Activated CD8-positive, alpha-beta memory T cell treated with anti-CD3 and anti-CD28 coated beads for 4 hours (primary cell): ENCODE measurements at places on chromosomes 7 and 10.
A peak's percentile ranks its signal among the peaks of the same experiment; 100 is the strongest.

- DNase-seq = no peak
These were observed 95.5 kb downstream of the RPS24 start for GRCh38 chr10:78129211-78129610.

DNA sequence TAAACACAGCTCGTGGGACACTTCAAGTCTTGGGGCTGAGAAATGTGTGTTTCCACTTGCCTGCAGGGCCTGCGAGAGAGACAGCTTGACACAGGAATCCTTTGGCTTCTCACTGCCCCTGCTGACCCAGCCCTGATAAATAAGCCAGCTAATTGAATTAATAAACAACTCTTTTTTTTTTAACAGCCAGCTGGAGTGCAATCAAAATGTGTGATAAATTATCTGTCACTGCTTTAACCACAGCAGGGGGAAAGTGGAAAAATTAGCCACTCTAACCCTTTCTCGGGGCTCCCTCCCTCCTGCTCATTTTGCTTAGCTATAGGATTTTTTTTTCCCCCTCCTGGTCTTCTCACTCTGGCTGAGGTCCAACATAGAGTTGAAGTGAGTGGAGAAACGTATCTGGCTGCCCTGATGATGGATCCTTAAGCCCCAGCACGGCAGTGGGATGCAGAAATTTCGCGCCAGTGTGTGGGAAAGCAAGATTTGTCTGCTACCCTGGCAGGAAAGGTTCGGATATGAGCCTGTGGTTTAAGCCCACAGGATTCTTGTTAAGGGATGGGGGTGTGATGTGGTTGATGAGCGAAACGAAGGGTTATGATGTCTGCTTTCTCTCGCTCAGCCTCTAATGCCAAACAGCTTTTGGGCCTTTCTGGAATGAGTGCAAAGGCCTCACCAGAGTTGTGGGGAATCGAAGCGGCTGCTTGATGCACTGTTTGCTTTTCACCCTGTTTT is 173.8 kb downstream of the TRIL start:
- no peak for DNase-seq

DNA sequence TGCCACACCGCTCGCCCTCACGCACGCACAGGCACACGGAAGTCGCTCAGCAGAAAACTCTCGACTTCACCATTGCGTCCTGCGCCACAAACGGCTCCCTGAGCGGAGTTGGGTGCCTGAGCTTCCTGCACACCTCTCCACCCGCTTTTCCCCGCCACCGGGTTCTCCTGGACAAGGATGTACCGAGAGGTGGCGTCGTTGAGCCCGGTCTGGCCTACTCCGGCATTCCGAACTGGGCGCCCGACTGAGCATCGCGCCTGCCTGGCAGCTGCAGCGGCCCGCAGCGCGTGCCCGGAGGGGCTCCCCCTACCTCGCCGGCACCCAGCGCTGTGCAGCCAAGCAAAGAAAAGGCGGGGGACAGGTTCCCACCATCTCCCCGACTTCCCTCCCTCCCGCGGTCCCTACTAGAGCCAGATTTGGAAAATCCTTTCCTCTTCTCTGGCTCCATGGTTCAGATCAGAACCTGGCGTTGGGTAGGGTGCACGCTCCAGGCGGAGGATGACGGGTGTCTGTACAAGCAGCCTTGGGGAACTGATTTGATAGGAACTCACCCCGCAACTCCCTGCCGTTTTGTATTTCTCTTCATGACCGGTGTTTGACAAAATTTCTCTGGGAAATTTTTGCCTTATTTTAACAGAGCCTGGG is 1.7 kb downstream of the SORCS3 start:
- DNase-seq = no peak

- no peak for DNase-seq
These were observed 96.1 kb downstream of the FAM107B start for GRCh38 chr10:14678637-14679036.

GRCh38 chr7:94393246-94394108 is 1.2 kb upstream of the COL1A2 start:
- DNase-seq = no peak

- no peak for DNase-seq
These were observed 115.0 kb downstream of the CHCHD3 start for GRCh38 chr7:132966754-132967469.

DNA sequence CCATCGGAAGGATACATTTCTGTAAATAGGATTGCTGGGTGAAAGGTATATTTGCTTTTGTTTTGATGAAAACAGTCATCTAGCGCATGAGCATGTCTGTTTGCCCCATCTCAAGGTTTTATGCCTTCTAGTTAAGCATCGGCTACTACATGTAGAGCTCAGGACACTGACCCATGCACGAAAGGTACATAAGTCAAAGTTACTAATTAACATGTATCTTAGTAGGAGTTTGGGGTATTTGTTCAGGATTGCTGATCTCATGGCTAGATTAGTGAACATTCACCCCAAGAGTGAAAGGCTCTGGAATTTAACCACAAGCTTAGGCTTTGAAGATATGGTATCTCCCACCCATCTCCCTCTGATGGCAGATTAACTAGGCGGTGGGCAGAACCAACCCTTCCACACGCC is 91.5 kb downstream of the RBM20 start:
- no peak for DNase-seq

GRCh38 chr10:79947787-79948424 is 999 bp downstream of the SFTPD start:
- no peak for DNase-seq

GRCh38 chr7:127844707-127845331 is 186.4 kb downstream of the LRRC4 start:
- DNase-seq = no peak

DNA sequence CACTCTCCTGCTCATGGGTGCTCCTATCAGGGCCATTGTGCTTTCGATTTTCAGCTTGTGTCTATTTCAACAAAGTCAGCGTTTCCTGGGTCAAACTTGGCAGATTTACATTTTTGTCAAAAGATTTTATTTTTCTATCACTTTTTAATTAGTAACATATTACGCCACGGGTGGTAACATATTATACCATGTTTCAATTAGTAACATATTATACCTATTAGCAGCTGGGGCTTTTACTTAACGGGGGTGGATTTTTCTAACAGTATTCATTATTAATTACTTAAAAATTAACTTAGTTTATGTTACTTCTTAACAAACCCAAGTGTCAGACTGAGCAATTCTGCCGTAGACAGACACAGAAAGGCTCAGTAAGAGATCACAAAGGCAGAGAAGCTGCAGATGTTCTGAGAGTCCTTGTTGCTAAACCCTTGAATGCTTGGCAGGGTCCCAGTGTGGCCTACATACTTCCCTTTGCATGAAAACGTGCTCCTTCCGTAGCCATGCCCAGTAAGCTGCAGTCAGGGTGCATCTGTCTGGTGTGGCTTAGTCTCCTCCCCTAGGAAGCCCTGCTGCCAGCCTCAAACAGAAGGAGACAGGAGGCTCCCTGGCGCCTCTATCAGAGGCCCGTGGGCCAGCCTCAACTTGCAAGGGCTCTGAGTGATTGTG is 263.1 kb upstream of the CXCL12 start:
- no peak for DNase-seq

DNA sequence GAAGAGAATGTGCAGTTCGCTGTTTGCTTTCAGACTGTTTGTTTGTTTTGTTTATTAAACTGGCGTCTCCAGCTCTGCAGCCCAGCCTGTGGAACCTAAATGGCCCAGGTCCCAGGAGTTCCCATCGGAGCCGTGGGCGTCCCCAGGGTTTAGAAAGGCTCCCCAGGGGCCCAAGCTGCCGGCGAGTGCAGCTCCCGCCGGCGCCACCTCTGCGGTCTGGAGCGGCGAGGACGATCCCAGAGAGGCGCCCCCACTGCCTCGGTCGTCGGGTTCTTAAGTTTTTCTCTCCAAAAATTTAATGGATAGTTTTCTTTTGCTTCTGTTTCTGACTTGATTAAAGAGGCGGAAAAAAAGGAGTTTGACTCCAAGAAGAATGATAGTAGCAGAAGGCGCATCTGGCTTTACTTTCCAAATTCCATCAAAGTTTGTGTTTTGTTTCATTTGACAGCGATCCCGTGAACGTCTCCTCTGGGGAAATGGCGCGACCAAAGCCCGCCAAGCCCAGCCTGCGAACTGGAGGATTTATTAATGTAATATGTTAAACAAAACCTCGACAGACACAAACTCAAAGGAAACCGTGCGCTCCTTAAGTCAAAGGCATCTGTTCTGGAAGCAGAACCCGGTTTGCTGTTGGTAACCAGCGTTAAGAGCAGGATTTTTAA is 718 bp upstream of the FZD1 start:
- no peak for DNase-seq

DNA sequence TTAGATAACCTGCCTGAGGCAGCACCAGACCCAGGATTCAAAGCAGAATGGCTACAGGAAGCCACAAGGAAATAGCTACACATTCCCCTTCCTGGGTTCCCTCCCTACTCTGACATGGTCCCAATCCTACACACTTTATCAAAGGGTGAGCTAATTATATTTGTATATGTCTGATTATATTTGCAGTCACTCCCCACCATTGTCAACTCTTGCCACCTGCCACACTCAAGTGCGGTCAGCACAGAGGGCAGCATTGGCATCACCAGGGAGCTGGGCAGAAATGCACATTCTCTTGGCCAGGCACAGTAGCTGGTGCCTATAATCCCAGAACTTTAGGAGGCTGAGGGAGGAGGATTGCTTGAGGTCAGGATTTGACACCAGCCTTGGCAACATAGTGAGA is 114.1 kb upstream of the PDLIM1 start:
- no peak for DNase-seq

GRCh38 chr7:55733241-55734140 is 129.1 kb downstream of the SEPTIN14 start:
- DNase-seq = no peak

- DNase-seq = no peak
These were observed 17.8 kb downstream of the ENO4 start for GRCh38 chr10:116866987-116867595.

DNA sequence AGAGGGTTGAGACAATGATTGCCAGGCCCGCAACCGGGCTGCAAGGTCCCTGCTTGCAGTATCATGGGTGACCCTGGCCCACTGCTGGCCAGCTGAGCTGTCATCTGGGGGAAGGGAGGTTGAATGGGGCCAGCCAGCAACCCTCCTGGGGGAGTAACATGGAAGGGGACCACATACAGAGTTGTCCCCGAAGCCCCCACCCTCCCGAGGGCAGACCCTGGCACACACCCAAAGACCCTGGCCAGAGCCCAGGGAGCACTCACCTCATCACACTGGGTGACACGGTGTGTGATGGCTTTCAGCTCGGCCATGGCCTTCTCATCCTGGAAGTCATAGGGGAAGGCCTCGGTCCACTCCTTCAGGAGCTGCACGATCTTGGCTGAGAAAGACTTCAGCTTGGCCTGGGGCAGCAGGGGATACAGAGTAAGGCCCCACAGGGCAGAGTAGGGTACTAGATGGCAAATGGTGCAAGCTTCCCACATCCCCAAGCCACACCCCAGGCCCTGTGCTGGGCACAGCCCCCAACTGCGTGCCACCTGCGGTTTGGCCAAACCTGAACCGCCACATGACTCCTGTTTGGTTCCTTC is 63.4 kb downstream of the CSGALNACT2 start:
- no peak for DNase-seq

- DNase-seq = no peak
These were observed 73.2 kb downstream of the GPR37 start for GRCh38 chr7:124692425-124692824.

- no peak for DNase-seq
These were observed 622 bp downstream of the DYNC1I1 start for GRCh38 chr7:95772771-95773581.

- DNase-seq = no peak
These were observed 19.1 kb upstream of the EXOC6 start for GRCh38 chr10:92829042-92829785.

- no peak for DNase-seq
These were observed 353.2 kb upstream of the KLF6 start for GRCh38 chr10:4138146-4138721.

DNA sequence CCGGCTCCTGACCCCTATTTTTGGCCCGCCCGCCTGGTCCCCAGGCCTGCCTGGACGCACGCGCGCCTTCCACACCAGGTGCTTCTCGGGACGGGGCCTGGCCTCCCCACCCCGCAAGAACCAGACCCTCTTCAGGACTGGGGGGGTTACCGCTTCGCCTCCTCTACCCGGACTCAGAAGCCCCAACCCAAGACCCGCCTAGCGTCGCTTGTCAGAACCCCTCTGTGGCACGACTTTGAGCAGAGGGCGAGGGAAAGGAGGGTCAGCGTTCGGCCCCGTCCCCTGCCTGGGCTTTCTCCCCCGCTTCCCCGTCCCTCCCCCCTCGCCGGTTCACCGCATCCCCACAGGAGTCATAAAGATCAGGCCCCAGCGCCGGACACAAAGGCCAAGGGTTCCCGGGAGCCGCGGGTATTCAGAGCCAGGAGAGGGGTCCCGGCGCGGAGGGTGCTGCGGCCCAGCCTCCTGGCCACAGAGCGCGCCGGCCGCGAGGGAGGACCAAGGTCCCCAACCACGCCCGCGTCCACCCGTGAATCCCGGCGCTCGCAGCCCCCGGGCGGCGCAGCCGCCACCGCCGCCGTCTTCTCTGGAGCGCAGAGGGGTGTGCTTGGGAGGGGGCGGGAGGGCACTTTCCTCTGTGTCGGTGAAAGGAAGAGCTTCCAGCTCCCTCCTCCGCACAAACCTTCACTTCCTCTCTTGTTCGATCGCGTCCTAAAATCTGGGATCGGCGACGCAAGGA is 351.9 kb downstream of the DNAJB6 start:
- no peak for DNase-seq

DNA sequence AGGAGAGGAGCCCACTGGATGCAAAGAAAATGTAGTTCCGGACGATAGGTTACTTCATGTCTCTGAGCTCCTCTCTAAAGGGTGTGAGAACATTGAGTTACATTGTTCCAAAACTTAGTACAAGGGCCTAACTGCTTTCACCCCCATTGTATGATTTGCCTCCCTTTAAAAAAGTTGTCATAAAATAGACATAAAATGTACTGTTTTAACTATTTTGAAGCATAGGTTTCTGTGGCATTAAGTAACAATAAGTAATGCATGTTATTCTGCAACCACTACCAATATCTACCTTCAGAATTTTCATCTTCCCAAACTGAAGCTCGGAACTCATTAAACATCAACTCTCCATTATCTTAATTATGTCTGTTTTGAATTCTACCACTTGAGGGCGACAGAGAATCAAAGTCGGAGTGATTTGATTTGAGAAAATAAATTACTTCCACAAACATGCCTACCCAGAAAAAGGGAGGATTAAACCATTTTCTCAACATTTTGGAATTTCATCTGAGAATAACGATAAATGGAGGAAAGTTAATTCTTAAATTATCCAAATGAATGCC is 2.7 kb downstream of the IGFBP1 start:
- no peak for DNase-seq

DNA sequence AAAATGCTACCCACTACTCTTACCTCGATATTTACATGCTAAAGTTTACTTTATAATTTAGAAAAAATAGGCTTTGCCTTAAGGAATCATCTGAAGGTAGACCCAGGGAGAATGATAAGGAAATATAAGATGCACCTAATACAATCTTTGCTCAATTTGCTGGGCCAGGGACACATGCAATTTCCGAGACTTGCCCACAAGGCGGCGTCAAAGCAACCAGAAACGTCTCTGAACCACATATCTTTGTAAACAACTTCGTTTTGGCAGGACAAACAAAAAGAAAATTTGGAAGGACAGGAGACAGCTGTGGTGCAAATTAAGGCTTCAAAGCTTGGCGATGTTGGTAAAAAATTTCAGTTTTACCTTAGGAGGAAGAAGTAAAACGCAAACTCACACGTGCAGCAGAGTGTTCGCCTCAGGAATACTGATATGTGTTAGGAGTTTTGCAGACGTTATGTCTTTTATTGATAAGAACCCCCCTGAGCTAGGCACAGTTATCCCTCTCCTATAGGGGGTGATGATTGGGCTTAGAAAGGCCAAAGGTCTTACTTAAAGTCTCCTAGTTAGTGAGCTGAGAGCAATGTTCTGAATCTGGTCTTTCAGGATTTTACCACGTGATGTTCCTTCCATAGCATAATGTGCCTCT is 134.3 kb downstream of the PRKCQ start:
- DNase-seq = peak; percentile 27

GRCh38 chr10:42630537-42631134 is 7.7 kb downstream of the ZNF33B start:
- DNase-seq = no peak
